ENCODE measurements at places on chromosomes 3 and 15.

DNA sequence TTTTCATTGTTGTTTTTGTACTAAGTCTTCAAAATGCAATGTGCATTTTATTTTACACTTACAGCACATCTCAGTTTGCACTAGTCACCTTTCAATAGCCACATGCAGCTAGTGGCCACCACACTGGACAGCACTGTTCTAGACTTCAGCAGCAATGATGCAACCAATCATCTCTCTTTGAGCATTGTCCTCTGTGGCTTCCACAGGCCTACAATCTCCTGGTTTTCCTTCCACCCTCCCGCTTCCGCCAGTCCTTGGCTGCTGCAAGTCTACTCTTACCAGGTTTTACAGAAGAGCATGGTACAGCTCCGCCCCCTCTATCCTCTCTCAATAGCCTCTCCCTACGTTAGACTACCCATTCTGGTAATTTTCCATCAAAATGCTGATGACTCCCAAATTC, 25.1 kb upstream of the FSIP1 start:
- no peak for DNase-seq

GRCh38 chr3:141489203-141489602, 2.4 kb downstream of the RASA2 start:
- DNase-seq = no peak

GRCh38 chr15:31390777-31391486, 64.3 kb downstream of the KLF13 start:
- DNase-seq = no peak

DNA sequence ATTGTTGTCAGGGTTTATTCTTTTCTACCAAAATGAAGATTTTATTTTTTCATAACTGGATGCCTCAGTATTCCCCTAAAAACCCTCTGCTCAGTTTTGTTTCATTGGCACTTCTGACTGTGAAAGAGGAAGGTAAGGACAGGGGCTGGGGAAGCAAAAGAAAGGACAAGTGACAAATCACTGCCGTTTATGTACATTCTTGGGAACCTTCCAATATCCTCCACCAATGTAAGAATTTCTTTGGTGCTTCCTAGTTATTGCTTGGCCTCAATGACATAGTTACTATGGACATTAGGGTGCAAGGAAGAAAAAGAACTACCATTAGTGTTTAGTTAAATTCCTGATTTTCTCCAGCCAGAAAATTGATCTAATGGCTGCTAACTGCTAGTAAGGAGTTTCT, 131.0 kb upstream of the C15orf61 start:
- DNase-seq = no peak

- peak; percentile 57 for DNase-seq
Observed at GRCh38 chr15:42056934-42057798, 36.3 kb upstream of the PLA2G4E start.

Measured in stimulated activated CD4-positive, alpha-beta T cell treated with anti-CD3 and anti-CD28 coated beads, Interleukin-2, amount 100 ng/mL, for 24 hours (primary cell).